ENCODE measurements at places on chromosomes 1 and 21.

GRCh38 chr1:67170751-67171573 lies 4.7 kb downstream of the IL23R start:
- peak; percentile 57 for DNase-seq

DNA sequence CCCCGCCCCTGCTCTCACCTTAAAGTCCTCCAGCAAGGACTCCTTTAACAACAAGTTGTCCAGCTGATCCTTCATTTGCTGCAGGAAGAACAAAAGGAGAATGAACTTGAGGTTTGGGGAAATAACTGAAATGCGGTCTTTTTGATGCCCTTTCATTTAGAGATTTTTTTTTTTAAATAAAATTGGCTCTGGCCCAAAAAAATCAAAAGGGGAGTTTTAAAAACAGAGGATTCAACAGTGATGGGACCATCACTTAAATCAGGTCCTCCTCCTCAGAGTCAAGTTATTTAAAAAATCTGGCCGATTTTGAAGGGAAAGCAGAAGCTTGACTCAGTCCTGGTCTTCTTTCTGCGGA lies 742 bp downstream of the IL19 start:
- DNase-seq = no peak

GRCh38 chr1:10638559-10639005 lies 157.9 kb downstream of the CASZ1 start:
- DNase-seq = no peak

DNA sequence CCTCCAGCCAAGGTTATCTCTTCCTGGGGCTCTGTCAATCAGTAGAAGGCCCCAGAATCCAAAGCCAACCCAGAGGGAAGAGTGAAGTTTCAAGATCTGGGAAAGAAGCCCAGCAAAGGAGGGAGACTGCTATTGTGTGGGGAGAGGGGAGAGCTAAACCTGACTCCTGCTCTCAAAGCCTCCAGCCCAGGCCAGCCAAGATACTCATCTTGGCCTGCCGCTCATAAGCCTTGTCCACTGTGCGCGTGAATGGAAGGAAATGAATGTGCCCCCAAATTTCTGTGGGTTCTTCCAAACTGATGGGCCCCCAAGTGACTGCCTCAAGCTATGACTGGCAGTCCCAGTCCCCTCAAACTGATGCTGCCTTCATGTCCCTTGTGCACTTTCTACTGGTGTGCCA lies 2.0 kb downstream of the PLXNA2 start:
- DNase-seq = no peak

GRCh38 chr1:241857131-241857530 lies 9.1 kb downstream of the EXO1 start:
- DNase-seq = peak; percentile 17

GRCh38 chr21:34949030-34949429 lies 100.1 kb downstream of the RUNX1 start:
- DNase-seq = no peak

- DNase-seq = no peak
Measured at GRCh38 chr1:180092931-180093650, 61.6 kb upstream of the QSOX1 start.

DNA sequence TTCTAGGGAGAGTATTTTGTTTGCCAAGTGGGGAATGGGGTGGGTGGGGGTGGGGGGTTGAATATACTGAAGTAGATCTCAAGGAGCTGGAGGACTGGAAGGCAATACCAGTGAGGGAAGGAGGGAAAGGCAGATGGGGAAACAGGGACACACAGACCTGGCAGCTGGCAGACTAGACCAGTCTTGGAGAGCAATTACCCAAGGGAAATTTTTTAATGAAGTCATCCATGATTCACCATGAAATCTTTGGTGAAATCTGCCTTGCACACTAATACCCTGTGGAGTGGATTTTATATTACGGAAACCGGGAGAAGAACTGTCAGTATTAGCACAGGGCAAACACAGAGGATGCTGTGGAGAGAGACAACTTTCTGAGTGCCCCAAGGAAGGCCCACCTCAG lies 29.7 kb upstream of the MARK1 start:
- no peak for DNase-seq

DNA sequence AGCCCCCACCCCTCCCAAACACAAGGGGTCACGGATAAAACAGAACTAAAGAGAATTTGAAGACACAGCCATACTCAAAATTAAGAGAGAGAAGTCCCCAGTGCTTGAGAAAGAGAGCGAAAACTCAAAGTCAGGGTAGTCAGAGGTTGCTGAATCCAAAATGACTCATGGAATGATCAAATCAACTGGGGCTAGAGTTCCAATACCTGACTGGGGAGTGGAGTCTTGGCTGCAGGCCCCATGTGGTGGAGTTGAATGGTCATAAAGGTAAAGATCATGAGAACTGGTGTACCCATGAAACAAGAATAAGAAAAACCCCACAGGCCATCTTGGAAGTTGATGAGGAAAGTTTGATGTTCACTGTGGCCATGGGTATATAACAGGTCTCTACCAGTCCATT lies 84.5 kb upstream of the LRRN2 start:
- DNase-seq = no peak

DNA sequence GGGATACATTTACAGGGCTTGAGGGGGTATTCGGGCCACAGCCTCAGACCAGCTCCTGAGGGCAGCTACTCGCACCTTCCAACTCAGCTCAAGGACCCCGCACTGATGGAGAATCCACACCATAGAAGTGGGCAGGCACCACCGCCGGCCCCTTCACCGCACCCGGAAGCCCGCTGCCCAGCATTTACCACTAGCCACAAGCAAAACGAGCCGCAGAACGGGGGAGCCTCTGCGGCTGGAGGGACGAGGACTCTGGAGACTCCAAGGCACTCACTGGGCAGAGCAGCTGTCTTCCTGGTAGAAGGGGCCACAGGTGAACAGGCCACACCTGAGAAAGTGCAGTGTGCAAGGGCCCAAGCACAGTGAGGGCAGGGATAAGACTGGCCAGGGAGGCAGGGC lies 5.4 kb downstream of the UBE2J2 start:
- no peak for DNase-seq

- DNase-seq = no peak
Measured at GRCh38 chr1:53548031-53548491, 88.9 kb downstream of the DMRTB1 start.

GRCh38 chr1:26826261-26827105 lies at the start of gene ZDHHC18:
Gene ZDHHC18, plus strand, starts transcription at chr1:26826688. Its CDS starts 117 bp downstream, at chr1:26826805.
- DNase-seq = peak; percentile 80

DNA sequence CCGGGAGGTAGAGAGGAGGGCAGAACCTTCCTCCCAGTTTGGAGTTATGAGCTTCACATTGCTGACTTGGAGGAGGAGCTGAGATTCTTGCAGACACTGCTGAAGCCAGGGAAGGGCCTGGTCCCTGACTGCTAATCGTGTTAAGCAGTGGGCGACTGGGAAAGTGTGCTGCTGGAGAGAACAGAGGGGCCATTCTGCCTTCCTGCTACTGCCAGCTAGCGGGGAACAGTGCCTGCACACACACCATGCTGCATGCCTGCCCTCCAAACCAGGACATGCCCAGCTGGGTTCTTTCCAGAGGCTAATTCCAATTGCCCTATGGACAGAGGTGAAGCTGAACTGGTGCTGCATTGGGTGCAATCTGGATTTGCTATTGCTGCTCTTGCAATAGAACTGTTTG lies 281.4 kb downstream of the AJAP1 start:
- DNase-seq = no peak

DNA sequence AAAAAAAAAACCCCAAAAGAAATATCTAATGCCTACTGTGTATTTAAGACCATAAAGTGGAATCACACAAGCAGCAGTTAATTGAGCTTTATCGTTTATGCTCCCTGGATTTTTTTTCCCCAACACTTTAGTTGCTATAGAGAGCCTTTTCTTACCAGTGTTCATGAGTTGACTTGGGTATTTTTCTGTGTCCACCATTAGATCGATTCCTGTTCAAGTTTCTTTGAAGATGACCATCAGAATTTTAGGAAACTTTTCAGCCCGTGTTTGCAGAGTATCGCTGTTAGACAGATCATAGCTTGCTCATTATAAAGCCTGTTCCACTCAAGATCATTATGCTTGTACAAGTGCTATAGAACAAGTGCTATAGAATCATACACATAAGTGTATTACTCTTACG lies 1.5 kb downstream of the RALGPS2 start:
- no peak for DNase-seq

GRCh38 chr1:11925938-11926292 lies 312 bp downstream of the KIAA2013 start:
- DNase-seq = no peak

- DNase-seq = no peak
Measured at GRCh38 chr1:180043785-180044184, 89.2 kb downstream of the CEP350 start.

DNA sequence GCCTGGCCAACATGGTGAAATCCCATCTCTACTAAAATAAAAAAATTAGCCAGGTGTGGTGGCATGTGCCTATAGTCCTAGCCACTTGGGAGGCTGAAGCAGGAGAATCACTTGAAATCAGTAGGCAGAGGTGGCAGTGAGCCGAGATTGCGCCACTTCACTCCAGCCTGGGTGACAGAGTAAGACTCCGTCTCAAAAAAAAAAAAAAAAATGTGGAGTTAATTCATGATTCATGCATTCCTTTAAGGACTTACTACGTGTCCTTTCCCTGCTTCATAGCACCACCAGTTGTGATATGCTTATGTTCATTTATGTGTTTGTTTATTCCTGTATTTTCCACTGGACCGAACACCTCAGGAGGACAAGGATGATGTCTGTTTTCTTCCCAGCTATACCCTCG lies 12.7 kb upstream of the PRELP start:
- DNase-seq = no peak

GRCh38 chr1:37055631-37056030 lies 21.3 kb upstream of the GRIK3 start:
- no peak for DNase-seq

GRCh38 chr1:157096881-157097280 lies 2.7 kb downstream of the ETV3L start:
- no peak for DNase-seq

GRCh38 chr1:26067432-26067911 lies at the start of gene TRIM63:
Gene TRIM63, minus strand, starts transcription at chr1:26067630. Its CDS starts 136 bp downstream, at chr1:26067494.
- no peak for DNase-seq

DNA sequence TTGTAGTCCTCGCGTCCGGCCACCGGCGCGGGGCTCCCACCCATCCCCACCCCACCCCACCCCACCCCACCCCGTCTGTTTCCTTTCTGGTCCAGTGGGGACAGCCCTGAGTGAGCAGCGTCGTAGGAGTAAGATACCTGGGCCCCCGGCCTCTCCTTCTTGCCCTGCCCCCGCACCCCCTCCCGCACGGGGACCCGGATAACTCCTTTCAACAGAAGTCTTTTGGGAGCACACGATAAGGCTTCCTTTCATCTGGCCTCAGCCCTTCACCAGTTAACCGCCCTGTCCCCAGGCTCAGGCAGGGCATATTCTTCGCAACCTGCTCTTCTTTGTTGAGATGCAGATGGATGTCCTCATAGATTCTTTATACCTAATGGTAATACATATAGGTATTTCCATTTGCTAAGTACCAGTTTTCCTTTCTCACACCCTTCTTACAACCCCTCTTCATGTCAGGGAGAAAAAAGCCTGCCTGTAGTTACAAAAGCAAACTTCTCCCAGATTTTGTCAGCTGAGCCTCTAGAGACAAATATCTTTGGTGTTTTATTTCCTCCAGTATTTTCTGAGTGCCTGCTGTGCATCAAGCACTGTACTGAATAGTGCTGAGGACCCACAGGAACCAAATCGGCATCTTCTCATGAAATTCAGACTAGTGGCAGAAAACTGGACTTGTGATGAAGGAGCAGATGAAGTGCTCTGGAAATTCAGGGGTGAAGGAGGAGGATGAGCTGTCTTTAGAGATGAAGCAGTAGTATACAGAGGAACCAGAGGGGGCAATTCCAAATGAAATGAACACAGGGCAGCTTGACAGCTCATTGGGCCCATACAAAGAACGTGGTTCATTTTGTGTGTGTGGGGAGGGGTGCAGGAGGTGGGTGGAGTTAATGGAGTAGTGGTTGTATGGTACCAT lies 33.6 kb downstream of the SLC2A1 start:
- peak; percentile 93 for DNase-seq

DNA sequence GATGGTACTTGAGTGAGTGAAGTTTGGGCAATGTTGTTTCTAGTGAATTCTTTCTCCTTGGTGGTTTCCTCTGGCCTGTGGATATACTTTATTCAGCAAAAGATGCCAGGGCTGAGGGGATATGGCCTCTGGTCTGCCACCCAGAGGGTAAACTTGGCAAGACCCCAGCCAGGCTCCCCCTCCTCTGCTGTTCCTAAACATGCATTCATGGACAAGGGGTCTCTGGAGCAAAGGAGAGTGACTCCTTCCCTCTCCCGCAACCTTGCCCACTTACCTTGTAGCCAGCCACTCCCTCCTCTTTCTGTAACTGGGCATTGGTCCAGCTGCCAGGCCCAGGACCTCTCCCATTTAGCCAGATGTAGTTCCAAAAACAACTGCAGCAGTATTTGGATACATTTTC lies 43.8 kb downstream of the RUNX3 start:
- no peak for DNase-seq

DNA sequence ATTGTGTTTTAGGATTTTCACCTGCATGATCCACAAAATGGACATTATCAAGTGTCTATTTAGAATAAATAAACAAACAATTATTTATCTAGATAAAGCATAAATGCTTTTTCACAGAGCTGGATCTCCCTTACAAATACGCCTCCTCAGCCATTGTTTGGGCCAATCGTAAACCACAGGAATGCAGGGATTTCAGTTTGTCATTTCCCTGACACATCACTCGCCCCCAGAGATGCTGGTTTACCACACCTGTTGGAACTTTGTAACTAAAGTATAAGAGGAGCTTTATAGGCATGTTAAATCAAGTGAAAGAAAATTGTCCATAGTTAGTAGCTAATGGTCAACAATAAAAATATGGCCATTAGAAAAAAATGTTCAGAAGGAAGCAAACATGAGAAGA lies 40.3 kb downstream of the GPR88 start:
- DNase-seq = no peak

- DNase-seq = no peak
Measured at GRCh38 chr1:200867018-200867811, 5.6 kb upstream of the GPR25 start.

- DNase-seq = no peak
Measured at GRCh38 chr1:202133001-202133400, 10.3 kb downstream of the GPR37L1 start.

DNA sequence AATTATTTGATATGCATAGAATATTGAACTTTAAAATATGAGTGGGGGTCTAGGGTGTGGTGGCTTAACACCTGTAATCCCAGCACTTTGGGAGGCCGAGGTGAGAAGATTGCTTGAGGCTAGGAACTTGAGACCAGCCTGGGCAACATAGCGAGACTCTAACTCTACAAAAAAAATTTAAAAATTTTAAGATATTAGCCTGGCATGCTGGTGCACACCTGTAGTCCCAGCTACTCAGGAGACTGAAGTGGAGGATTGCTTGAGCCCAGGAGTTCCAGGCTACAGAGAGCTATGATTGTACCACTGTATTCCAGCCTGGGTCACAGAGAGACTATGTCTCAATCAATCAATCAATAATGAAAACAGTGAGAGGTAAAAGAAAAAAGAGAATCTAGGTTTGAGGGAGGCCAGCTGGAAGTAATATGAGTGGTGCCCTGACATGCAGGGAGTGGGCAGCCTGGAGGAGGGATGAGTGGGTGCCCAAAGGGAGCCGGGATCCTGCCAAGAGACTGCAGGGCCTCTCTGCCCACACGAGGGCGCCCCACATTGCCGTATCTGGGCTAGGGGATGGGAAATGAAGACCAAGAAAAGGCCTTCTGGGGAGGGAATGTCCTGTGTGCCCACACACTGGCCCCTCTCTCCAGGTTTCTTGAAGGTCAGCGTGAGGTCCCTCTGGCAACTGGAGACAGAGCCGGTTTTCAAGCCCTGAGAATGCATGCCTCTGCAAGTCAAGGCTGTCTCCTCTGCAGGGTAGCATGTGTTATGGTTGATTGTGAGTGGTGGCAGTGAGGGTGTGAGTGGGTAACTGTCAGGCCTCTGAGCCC lies 93.9 kb upstream of the PPM1J start:
- peak; percentile 79 for DNase-seq

- DNase-seq = no peak
Measured at GRCh38 chr21:16500271-16500670, 770.5 kb downstream of the USP25 start.
